Epithelial cell of proximal tubule (primary cell): ENCODE measurements at places on chromosomes 7 and 10.

GRCh38 chr7:138125598-138126111, 49.4 kb downstream of the AKR1D1 start:
- DNase-seq = peak; percentile 92

DNA sequence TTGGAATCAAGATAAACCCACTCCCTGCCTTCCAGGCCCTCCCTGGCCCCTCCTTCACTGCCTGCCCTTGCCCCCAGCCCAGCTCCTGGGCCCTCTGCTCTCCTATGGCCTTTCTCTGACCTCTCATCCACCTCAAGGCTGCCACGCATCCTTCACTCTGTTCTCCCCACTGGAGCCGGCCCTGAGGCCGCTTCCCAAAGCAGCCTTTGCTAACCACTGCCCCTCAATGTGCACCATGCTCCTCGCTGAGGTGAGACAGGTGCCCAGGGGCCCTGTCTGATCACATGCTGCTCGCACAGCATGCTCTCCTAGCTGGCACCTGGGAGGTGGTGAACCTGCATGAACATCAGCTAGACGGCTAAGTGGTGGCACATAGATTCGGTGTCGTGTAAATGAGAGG, 138.5 kb upstream of the RET start:
- DNase-seq = no peak

GRCh38 chr7:128266883-128267594, 26.0 kb downstream of the LEP start:
- peak; percentile 20 for DNase-seq

DNA sequence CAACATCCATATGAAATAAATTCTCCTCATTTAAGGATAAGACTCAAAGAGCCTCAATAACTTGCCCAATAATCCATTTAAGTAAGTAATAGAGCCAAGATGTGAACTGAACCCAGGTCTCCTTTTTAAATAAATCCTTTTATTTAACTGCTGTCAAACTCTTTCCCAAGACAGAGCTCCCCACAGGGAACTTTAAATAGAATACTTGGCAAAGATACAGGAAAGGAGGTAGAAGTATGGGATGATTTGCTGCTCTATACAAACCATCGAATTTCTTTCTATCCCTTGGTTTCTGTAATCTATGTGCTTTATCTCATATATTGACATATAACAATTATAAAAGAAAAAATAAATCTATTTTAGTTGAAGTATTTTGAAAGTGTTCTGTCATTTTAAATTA, 295.9 kb downstream of the CSTF2T start:
- no peak for DNase-seq

DNA sequence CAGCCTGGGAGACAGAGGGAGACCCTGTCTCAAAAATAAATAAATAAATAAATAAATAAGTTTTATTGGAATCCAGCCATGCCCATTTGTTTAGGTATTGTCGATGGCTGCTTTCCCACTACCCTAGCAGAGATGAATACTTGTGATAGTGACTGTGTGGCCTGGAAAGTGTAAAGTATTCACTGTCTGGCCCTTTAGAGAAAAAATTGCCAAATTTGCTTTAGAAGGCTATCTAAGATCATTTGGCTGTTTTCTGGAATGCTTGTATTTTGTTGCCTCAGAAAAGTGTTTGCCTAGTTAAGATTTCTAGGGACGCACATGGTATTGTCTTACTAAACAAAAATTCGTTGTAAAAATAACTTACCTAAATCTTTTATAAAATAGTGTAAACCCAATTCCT, 35.4 kb downstream of the CHN2 start:
- DNase-seq = no peak

GRCh38 chr10:54665095-54665494, 135.9 kb downstream of the PCDH15 start:
- no peak for DNase-seq
